ENCODE measurements at places on chromosomes 13 and 19.

DNA sequence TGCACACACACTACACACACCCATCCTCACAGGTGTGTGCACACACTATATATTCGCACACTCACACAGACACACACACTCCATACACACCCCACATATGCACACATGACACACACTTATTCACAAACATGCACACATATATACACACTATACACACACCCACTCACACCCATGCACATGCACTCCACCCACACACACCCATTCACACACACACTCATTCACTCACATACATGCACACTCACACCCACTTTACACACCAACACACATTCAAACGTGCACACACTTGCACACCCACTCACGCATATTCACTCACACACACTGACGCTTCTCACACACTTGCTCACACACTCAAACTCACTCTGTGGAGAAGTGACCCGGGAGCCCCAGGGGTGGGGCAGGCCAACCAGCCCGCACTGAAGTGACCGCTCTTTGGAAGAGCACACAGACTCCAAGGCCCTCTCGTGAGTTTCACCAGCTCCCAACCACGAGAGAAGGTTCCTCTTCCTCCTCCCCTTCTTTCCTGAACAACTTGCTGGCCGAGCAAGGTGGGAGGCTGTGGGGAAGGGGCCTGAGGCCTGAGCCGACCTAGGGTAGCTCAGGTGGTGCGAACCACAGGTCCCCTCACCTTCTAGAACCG is 86.1 kb upstream of the TM9SF2 start:
- DNase-seq: no peak

DNA sequence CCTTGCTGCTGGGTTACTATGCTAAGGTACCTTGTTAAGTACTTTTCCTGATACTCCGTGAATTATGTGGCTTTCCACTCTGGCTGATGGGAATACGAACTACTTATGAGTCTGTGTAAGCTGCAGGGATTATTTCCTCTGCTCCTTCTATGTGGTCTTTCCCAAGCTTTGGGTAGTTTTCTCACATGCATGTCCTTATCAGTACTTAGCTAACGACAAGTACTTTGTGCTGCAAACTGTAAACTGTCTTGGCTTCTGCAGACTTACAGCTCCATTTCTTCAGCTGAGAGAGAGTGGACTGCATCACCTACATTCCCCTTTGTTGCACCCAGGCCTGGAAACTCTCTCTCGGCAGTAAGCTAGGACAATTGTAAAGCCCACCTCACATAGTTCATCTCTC is 76.6 kb downstream of the FGF9 start:
- no peak for DNase-seq

- DNase-seq: no peak
Measured at GRCh38 chr13:40505196-40505595, 161.2 kb downstream of the FOXO1 start.

DNA sequence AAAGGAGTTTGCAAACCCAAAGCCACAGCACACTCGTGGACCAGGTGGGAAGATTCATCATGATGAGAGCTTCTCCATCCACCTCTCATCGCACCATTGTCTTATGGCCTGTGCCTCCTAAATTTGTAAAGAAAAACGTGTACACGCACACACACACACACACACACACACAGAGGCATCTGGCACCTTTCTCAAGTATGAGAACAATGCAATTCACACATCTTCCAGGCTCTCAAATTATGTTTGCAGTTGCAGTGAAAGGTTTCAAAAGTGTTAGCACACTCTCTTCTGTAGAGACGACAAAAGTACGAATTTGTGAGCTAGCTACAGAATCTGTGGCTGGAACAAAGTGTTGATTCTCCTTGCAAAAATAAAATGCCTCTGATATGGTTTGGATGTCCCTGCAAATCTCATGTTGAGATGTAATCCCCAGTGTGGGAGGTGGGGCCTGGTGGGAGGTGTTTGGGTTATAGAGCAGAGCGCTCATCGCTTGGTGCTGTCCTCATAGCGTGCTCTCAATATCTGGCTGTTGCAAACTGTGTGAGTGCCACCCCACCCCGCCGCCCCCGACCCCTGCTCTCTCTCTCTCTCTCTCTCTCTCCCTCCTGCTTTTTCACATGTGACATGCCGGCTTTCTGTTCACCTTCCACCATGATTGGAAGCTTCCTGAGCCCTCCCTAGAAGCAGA is 21.8 kb upstream of the RAB20 start:
- no peak for DNase-seq

GRCh38 chr13:113660066-113660465 is 2.1 kb upstream of the ATP4B start:
- DNase-seq: no peak
